ENCODE measurements at places on chromosomes 1 and 21.

DNA sequence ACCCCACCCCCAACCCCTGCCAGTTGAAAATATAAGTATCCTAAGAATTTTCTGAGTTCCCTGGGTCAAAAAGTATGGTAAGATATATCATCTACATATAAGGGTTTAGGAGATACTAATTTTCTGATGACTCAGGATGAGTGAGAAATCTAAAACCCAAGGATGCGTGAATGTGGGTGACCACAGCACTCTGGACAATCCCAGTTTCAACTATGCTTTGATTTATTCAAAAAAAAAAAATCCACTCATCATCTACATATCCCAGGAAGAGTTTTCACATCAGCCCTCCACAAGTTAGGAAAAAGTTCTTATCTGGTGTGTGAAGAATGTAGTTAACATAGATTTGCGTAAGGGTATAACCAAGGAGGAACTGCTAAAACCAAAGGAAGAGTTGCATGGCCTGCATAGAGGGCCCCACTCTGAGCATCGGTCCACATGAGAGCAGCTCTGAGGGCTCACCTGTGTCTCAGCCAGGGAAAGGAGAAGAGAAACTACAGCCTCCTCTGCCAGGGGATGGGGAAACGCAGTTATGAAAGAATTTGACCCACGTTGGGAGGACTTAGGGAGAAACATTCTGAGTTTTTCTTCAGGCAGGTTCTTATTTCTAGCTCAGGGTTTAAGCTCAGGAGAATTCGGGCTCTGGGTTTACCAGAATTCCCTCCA is 18.8 kb downstream of the LAMB3 start:
- no peak for DNase-seq

DNA sequence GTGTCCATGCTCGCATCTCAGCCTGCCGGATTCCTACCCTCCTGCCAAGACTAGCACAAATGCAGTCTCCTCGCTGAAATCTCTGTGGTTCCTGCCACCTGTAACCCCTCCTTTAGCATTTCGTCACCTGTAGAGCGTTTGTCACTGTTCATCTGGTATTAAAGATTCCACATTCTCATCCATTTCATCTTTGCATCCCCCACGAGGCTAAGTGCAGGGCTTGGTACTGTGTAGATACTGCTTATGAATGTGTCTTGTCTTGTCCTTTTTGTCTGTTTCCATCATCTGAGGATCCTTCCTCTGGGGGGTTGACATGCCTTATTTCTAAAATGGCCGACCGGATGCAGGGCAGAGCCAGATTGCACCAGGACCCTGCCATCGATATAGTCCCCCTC is 53.7 kb upstream of the DNAJC6 start:
- no peak for DNase-seq

DNA sequence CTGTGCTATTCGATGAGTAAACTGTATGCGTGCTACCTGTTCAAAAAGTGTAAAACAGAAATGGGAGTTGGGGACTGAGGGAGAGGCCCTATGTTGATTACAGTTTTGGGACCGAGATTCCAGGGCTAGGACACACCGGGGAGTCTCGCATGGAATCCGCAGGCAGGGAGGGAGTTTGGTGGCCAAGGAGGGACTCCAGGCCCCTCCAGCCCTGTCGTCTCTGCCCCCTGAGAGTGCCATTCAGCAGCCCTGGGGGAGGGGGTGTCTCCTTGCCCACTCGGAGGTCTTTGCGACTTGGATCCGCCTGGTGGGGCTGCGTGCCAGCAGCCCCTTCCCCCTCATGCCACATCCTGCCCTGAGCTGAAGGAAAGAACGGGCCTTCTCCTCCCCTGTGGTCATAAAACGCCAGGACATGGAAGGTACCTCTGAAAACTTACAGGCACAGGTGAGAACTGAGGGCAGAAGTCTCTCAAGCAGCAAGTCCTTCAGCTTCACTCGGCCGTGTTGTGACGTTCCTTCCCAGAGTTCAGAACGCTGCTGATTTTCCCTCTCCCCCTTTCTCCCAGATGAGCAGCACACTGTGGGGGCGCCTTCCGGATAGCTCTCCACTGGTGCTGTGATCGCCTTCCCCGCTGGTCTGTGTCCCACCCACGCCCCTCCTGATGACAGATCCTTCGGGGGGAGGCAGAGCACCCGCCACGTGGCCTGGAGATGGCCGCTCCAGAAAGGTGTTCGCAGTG is 141.4 kb downstream of the PEX14 start:
- DNase-seq, result no peak

DNA sequence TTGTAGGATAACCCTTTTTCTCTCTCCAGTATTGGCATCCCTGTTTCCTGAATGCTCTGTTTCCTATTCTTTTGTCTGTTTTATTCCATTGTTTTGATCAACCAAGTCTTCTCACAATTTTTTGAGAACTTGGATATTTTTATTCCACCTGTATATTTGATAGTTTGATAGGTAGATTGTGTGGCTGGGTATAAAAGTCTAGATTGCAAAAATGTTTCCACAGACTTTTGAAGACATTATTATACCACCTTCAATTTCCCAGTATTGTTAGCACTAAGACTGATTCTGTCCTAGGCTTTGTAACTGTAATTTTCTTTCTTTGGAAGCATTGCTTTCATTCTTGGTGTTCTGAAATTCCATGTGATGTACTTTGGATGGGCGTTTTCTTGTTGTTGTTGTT is 9.6 kb upstream of the DNAJC11 start:
- DNase-seq, result no peak

DNA sequence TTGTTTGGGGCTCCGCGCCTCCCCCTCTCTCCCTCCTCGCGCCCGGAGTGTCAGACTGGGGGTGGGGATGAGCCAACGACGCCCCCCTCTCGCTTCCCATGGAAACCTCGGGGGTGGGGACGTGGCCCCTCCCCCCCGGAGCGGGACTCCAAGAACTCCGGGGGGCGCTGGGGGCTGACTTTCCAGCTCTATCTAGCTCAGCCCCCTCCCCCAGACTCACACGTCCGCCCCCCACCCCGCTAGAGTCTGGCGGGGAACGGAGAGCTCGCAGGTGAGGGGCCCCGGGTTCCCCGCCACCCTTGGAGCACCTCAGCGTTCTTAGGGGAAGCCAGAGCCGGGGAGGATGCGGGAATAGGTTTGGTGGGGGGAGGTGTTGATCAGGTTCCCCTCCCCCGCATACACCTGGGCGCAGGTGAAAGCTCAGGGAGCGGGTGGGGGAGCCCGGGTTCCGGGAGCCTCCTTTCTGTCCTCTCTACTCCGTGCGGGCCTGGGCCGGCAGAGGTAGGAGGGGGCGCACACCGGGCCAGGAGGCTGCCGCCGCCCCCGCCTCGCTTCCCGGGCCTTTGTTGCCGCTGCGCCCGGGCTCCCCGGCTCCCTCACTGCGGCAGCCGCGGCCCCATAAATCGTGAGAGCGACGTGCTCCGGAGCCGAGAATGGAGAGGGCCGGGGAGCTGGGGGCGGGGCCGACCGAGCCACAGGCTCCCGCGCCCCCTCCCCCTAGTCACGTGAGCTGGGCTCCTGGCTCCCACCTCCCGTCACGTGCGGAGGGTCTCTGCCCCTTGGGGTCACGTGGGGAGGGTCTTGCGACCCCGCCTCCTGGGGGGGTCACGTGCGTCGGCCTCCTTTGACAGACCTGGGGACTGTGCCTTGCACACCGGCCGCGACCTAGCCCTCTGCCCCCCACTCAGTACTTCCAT is 1.9 kb downstream of the EFNA3 start:
- no peak for DNase-seq

DNA sequence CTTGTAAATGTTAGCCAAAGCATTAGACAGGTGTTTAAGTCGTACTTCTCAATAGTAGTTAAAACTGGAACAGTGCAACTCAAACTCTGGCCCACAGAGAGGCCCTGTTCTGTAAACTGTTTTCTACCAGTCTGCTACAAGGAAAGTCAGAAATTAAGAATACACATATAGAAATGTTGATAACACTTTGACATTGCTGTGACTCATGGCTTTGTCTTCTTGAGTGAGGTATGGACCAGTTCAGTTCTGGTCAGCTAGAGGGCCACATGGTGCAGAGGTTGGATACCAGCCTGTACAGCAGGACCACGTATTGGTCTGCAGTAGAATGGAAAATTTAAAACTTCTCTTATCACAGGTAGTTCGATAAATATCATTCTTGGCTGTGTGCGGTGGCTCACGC is 22.3 kb downstream of the ZBTB8B start:
- no peak for DNase-seq

- no peak for DNase-seq
These were observed 125.8 kb downstream of the RERE start for GRCh38 chr1:8691662-8692061.

- no peak for DNase-seq
These were observed 4.8 kb downstream of the DIPK1A start for GRCh38 chr1:92956254-92957029.
